Stimulated activated CD4-positive, alpha-beta T cell treated with anti-CD3 and anti-CD28 coated beads, TNF-alpha, amount 100 ng/mL, for 48 hours (primary cell): ENCODE measurements at places on chromosomes 3 and 15.

DNA sequence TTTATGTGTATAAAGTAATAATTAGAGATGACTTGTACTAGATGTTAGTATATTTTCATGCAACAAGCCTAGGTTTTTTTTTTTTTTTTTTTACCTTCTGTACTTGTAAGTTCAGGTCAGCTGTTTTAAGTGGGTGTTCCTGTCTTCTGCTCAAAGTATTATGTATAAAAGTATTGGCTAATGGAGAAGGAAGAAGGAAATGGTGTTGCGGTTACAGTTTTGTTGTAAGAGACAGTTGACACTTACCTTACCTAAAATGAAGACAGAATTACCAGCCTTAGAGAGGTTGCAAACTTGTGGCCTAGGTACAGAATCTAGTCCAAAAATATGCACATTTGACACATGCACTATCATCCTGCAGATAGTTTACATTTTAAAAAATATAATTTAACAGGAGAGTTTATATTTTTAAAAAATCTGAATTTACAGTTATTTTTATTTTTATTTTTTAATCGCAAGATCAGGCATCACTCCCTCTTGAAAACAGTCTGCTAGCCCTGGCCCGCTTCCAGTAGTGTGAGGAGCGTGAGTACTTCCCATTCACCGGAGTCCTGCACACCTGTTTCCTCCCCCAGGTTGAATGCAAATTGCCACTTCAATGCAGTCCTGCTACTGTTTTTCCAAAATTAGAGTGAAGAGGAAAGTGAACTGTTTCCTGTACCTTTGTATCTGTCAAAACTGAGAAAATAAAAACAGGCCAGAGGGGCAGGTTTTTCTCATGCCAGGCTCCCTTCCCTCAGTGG lies 224.3 kb upstream of the SOX2 start:
- no peak for DNase-seq

DNA sequence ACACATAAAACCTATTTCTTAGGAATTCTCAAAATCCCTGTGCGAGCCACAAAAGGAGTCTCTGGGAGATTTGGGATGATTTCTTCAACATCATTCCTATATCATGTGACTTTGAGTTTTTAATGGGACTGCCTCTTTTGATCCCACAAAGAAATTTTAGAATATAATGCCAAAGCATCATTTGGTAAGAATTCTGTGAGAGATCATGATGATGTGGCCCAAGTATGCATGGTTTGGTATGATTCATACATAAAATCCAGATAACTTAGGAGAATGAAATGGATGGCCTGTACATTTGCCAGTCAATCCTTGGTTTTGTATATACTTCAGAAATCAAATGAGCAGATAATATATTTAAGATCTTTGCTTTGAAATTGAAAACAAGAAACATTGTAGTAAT lies 61.3 kb downstream of the UBE2E2 start:
- no peak for DNase-seq

GRCh38 chr15:80949756-80950155 lies 39.9 kb downstream of the MESD start:
- DNase-seq: no peak

- DNase-seq: no peak
These were observed 288.7 kb downstream of the GBE1 start for GRCh38 chr3:81472600-81473362.

- no peak for DNase-seq
These were observed 26.3 kb downstream of the LIPC start for GRCh38 chr15:58458076-58458475.

- no peak for DNase-seq
These were observed 9.9 kb downstream of the AP3B2 start for GRCh38 chr15:82699726-82700125.

GRCh38 chr3:52489453-52489852 lies 5.7 kb upstream of the STAB1 start:
- DNase-seq: no peak

GRCh38 chr3:17444865-17445264 lies 297.6 kb downstream of the TBC1D5 start:
- no peak for DNase-seq
